ENCODE measurements at places on chromosomes 12 and 14.

DNA sequence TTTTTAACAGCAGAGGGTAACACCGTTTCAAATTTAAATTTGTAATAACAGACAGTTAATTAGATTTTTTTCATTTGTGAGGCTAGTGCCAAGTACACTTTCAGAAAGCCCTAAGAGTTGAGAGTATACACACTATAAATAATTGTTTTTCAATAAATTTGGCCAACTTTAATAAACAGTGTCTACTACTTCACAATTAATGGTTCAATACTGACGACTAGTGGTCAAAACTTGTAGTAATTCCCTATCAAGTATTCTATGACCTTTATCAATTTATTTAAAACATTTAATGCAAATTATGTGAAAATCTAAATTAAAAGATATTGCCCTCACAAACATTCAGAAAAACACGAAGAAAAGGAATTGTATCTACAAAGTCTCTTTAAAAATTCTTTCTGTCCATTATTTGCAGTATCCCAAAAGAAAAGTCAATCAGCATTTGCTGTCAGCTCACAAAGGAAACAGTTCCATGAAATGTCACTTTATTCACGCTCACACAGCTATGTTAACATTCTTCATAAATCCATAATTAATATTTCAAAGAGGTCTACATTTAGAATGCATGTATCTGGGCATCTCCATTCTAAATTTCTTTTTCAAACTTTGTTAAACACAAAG, 91.2 kb downstream of the CEP128 start:
- DNase-seq, result no peak

GRCh38 chr14:75487155-75487671, 35.1 kb upstream of the BATF start:
- DNase-seq, result no peak

GRCh38 chr12:112198120-112198733, 72.9 kb downstream of the TRAFD1 start:
- DNase-seq, result no peak

DNA sequence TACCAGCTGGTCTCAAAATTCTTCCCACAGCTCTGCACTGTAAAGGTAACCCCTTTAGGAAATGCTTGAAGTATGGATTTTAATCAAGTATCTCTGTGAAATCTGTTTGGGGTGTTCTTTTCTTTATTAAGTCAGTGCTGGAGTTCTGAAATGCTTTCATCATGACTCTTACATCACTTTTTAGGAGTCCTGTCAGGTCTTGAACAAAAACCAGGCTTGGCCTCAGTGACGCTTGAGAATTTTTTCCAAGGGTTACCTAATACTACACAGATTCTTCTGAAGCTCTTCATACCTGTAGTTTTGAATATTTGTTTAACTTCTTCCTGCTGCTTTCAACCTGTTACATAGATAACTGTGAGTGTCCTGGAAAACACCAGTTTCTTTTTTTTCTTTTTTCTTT, 47.0 kb upstream of the KCNH3 start:
- no peak for DNase-seq

DNA sequence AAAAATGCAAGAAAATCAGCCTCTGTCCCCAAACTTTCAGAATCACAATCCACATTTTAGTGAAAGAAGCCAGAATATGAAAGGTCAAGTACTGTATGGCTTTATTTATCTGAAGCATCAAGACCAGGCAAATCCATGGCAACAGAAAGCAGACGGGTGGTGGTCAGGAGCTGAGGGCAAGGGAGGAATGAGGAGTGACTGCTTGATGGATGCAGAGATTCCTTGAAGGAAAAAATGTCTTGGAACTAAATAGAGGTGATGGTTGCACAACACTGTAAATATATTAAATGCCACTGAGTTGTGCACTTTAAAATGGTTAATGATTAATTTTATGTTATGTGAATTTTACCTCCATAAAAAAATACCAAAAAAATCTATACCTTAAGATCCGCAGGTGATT, 165.1 kb downstream of the GXYLT1 start:
- DNase-seq, result no peak

GRCh38 chr12:23204933-23205778, 580.2 kb downstream of the ETNK1 start:
- DNase-seq, result peak; percentile 4

- no peak for DNase-seq
These were observed 3.3 kb downstream of the AKT1 start for GRCh38 chr14:104792101-104792884.

GRCh38 chr12:32104572-32105355, 1.9 kb upstream of the BICD1 start:
- no peak for DNase-seq

DNA sequence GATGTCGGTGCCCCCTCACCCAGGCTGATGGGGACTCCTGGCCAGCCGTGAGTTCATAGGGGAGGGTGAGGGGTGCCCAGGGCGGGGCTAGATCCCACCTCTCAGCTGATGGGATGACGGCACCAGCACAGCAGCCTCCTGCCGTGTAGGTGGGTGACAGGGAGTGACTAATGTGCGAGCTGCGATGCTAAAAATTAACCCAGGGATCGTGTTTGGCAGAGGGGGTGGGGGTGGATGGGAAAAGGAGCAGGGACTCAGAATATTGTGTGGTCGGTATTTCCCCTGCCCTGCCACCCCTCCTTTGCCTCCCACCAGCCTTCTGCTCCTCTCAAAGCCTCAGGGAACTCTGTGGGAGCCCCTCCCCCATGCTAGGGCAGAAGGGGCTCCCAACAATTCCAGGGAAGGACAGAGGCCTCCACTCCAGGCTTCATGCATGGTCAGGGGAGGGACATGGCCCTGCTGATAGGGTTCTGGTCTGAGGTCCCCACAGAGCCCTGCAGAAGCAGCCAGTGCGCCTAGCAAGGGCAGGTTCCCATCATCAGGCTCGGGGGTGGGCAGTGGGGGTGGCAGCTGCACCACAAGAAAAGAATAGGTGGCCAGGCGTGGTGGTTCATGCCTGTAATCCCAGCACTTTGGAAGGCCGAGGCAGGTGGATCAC, 12.5 kb downstream of the TAMALIN start:
- DNase-seq, result no peak

- no peak for DNase-seq
These were observed 169.0 kb upstream of the EEA1 start for GRCh38 chr12:93098077-93098476.

DNA sequence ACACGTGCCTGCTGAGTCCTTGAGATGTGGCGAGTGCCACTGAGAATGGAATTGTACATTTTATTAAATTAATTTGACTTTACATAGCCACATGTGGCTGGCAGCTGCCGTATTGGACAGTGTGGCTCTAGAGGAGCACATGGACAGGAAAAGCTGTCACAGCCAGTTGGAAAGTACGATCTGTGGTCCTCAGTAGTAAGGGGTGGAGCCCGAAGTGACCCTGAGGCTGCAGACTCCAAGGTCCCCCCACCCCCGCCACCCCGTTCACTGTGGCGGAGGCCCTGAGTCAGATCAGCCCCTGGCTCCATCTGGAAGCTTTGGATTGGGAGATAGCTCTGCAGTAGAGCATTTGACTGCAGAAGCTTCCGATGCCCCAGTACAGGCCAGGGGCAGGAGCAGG, 25.8 kb upstream of the BEGAIN start:
- no peak for DNase-seq

- DNase-seq, result peak; percentile 83
These were observed 122.8 kb downstream of the NTF3 start for GRCh38 chr12:5554711-5555110.

GRCh38 chr14:93857081-93857480, 68.8 kb upstream of the PRIMA1 start:
- DNase-seq, result no peak

GRCh38 chr12:99609455-99610181, 37.9 kb upstream of the GARIN6 start:
- no peak for DNase-seq

- DNase-seq, result no peak
These were observed 6.4 kb downstream of the NFYB start for GRCh38 chr12:104131609-104132008.

GRCh38 chr14:91983588-91983987, 36.1 kb upstream of the FBLN5 start:
- no peak for DNase-seq

- peak; percentile 61 for DNase-seq
These were observed 177.4 kb downstream of the PRKCH start for GRCh38 chr14:61498811-61499210.

GRCh38 chr14:64879635-64880220, at the start of gene SPTB:
TSS of gene SPTB (minus strand) at chr14:64879907. CDS start at chr14:64823094, 56,813 bp downstream.
- no peak for DNase-seq

DNA sequence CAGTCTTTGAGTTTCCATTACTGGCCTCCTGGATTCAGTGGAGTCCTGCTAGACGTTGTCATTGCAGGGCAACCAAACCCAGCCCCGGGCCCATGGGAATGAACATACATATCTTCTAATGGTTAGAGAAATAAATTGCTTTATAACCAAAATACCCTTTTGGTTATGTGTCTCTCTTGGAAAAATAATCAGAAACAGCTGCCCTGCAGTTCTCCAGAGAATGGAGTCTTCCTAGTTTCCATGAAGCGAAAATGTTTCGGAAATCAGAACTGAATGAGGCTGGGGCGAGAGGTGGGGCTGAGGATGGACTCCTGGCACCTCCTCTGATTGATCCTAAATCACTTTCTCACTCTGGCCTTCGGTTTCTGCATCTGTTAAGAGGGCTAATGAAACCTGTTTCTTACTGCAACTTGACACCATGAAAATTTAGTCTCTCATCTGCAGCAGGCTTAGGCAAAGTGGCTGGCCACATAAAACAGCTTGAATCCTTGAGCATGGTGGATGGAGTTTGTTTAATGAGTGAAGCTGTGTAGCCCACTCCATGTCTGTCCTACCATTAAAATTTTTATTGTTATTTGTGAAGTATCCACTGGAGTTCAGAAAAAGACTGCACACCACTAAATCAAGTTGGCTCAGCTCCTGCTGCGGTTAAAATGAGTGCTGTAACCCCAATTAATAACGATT, 198.9 kb downstream of the CACNA1C start:
- no peak for DNase-seq

DNA sequence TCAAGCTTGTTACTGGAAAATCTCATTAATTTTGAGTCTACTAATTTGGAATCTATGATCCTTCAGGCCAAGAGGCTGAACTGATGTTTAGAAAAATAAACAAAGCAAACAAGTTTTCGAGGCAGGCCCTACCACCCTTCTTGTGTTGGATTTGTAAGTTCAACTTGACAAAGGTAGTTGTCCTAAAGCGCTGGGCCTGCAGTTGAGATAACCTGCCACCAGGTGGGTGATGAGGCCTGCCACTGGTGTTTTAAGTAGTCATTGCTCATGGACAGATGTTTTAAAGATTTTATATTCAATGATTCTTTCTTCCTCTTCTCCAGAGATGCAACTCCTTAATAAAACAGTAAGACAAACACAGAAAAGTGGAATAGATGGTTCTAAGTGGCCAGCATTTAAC, 19.4 kb downstream of the ACVRL1 start:
- DNase-seq, result no peak

Measured in GM04503 (cell line).